ENCODE measurements at places on chromosomes 2 and 18. TPM values are rescaled to one million over a fixed set of nuclear protein-coding genes. Genes with fewer than 3 reads are reported as not detected.
A peak's percentile ranks its signal among the peaks of the same experiment; 100 is the strongest.

DNA sequence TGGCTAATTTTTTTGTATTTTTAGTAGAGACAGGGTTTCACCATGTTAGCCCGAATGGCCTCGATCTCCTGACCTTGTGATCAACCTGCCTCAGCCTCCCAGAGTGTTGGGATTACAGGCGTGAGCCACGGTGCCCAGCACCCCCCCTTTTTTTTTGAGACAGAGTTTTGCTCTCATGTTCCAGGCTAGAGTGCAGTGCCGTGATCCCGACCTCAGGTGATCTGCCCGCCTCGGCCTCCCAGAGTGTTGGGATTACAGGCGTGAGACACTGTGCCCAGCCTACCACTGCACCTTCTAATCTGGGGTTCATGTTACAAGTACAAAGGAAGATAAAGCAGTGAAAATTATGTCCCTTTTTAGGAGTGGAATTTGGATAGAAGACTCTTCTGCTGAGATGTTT lies 41.5 kb upstream of the CABLES1 start:
- no peak for DNase-seq

GRCh38 chr2:126717928-126718327 lies 62.0 kb downstream of the GYPC start:
- DNase-seq = no peak

DNA sequence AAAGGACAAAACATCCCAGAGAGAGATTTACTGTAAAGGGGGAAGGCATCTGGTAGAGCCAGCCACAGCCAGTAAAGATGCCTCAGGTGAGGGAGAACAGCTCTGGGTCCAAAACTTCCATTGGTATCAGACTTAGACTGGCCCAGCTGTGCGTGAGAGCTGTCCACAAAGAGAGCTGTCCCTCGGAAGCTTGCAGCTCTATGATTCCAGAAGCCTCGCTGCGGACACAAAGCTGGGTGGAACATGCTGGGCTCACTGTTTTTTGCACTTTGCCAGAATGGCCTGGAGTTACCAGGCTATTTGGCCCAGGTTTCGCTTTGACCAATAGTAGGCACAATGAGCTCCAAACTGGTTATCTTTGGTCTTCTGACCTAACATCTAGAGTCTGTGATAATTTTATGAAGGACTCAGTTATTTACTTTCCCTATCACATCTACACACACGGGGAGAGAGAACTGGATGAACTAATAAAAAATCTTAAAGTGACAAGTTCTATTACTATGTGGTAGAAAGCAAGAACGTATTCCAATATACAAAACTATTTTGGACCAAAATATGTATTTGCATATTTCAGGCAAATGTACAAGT lies 101.9 kb downstream of the DNER start:
- DNase-seq = no peak

GRCh38 chr2:551621-552020 lies 125.6 kb downstream of the TMEM18 start:
- no peak for DNase-seq

- DNase-seq = no peak
These were observed 46.1 kb upstream of the STPG4 start for GRCh38 chr2:47201224-47201623.

DNA sequence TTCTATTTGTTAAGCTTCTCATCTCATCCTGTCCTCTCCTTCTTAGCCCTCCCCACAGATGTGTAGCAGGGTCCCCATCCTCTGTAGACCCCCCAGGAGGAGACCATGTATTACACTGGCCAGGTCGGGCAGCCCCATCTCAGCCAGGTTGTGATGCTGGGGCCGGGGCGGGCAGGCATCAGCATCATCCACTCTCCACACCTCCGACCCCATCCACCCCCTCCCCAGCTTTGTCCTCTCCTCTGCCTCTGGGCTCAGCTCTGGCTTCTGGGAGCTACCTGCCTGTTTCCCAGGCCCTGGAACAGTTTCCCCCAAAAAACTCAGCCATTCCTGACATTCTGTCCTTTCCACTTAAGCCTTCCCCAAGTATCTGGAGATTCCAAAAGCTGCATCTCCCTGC lies 49.2 kb downstream of the GBX2 start:
- DNase-seq = no peak

DNA sequence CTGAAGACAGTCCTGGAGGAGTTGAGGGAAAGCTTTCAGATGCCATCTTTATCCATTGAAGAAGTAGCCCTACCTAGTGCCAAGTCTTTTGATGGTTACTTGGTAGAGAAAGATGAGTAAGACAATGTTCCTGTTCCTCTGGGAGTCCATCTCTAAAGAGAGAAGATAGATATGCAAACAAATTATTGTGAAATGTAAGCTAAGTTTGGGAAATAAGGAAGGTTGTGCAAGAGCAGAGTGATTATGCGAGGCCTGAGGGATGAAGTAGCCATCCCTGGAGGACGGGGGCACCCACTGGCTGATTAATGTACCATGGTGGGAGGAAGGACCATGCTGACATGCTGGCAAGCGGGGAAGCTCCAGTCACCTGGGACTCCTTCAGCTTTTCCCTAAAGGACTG lies 994 bp upstream of the DTNA start:
- no peak for DNase-seq

GRCh38 chr2:235523021-235523420 lies 29.2 kb downstream of the AGAP1 start:
- no peak for DNase-seq

- DNase-seq = no peak
These were observed 74.7 kb upstream of the TLK1 start for GRCh38 chr2:171235262-171235881.

GRCh38 chr18:58882686-58883085 lies 18.0 kb downstream of the ZNF532 start:
- DNase-seq = no peak

DNA sequence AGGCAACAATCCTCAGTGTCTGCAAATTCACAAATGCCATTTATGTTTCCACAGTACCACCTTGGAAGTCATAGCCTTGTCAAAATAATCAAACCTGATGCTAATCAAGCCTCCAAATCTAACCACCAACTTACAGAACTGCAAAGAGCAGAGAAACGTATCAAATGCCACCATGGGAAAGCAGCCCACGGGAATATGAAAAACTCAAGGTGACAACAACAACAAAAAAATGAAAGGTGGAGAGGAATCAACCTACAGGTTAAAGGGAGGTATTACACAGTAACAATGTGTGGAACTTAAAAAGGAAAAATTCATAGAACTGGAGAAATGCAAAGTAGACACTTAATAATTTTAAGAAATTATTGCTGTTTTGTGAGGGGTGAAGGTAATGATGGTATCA lies 46.7 kb downstream of the CD226 start:
- DNase-seq = no peak

DNA sequence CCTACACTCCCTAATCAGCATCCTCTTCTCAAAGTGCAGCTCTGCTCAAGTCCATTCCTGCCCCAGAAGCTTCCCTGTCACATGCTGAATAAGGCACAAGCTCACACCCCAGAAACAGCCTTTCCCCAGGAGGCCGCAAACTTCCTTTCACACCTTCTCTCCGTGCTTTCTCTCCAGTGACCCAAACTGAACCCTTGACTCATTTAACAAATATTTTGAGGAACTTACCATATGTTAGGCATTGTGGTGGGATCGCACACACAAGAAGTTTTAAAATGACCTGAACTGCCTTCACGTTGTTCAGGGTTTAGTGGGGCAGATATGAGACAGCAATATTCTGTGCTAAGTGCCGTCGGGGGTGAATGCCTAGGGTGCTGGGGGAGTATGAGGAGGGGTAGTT lies 161.3 kb downstream of the INSIG2 start:
- no peak for DNase-seq

DNA sequence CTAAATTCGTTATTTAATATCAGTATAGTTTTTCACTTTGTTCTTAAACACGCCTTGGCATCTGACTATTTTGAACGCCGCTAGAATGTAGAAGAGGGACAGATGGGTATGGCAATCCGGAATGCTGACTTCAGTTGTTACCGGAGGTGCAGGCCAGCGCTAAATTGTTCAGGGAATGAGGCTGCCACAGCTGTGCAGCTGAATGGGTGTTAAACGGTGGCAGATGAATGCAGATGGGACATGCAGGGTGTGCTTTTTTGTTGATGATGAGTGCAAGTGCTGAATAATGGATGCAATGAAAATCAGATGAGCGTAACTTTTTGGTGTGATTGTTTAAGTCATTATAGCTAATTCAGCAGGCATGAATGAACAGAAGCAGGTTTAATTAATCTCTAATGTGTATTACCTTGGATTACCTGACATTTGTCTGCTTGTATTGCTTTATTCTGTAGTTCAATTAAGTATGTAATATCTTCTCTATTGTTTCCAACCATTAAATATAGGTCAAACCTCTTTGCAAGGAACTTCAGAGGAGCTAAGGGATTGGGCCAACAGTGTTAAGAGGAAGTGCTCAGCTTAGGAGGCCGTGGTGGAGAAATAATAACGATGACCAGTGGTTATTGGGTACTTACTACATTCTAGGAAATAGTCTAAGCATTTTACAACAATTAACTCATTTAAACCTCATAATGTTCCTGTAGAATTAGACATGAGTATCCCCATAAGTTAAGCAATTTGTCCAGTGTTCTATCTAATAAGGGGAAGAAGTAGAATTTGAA lies 11.9 kb upstream of the CREG2 start:
- no peak for DNase-seq

DNA sequence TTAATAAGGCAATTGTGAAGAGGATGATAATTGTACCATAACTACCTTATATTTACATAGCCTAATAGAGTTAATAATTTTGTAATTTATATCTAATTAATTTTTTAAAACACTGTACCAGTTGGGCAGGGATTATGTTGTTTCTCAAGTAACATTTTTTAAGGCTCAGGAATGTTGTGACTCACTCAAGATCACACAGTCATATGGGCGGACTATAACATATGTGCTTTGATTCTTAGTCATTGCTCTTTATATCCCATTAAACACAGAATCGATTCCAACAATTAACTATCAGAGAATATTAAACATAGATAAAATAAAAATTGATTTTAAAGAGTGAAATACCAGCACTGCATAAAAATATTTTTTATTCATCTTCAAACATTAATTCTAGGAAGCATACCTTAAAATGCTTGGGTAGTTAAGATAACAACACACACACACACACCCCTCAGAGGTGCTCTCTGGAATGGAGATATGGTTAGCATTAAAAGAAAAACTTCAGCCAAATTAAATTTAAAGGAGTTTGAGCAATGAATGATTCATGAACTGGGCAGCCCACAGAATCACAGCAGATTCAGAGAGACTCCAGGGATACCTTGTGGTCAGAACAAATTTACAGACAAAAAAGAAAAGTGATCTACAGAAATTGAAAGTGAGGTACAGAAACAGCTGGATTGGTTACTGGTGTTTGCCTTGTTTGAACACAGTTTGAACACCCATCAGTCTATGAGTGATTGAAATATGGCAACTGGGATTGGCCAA lies 869.4 kb upstream of the ID2 start:
- DNase-seq = no peak

- DNase-seq = no peak
These were observed 286.2 kb downstream of the TCF4 start for GRCh38 chr18:55301824-55302166.

DNA sequence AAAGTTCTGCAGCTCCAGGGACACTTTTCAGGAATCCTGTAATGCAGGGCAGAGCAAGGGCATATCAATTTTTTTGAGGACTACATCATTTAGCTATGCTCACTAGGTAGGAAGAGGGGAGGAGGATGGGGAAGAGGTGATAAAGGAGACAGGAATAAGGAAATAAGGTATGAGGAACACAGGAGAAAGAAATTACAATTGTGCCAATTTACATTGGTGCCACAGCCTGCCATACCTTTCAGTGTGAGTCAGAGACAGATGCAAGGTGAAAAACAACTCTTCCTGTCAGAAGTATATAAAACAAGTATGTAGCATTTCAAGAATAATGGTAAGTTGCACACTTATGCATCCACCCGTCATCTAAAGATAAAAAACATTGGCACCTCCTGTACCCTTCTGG lies 5.4 kb upstream of the MRPS9 start:
- no peak for DNase-seq

- peak; percentile 68 for DNase-seq
These were observed 66.6 kb downstream of the MTCL1 start for GRCh38 chr18:8771930-8772329.

DNA sequence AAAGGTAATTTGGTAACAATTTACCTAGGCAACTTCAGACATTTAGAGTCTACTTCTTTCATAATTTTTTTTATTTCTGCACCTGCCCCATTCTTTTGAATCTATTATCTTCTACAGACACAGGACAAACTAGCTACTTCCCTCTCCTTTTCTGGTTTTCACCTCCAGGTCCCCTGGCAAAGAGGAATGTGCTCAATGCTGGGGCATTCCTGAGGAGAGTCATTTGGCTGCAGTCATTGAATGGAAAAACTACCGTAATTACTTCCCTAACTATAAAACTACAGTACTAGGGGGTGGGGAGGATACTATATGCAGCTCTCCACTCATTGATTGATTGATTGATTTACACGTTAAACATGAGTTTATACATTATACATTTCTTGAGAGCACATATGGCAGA lies 11.2 kb upstream of the ARHGAP28 start:
- no peak for DNase-seq

GRCh38 chr2:200619279-200619678 lies 33.5 kb downstream of the AOX1 start:
- DNase-seq = no peak

GRCh38 chr2:151306621-151307020 lies 17.2 kb upstream of the NMI start:
- no peak for DNase-seq

DNA sequence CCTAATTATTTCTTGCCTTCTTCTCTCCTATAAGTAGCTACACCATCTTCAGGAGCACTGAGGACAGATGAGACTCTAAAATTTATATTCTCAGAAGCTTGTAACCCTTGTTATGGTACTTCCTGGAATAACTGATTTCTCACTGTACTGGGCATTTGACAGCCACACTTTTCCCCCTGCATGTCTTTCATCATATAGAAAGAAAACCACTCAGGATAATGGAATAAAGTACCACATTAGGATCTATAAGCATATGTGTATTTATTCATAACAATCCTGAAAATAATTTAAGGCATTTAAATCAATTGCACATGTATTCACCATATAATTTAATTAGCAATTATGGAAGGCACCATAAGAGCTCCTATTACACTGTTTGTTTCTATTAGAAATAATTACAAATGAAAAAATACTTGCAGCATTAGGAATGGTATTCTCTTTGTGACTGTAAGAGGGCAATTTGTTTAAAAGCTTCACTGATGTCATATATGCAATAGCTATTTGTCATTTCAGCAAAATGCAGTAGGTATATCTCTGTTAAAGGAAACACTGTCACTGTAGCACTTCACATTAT lies 216.9 kb upstream of the FSHR start:
- no peak for DNase-seq

The MRPL30 gene
- 36.0 TPM for total RNA-seq

The RPS27A gene
- total RNA-seq = 443 TPM

The LCT gene
- not detected for total RNA-seq

The FN1 gene
- 77.7 TPM for total RNA-seq

The SDC1 gene
- total RNA-seq = 0.11 TPM

The SOX11 gene
- 0.81 TPM for total RNA-seq

The SLC4A5 gene
- total RNA-seq = 1.3 TPM

The SCYGR4 gene
- not detected for total RNA-seq

The SF3B1 gene
- 117 TPM for total RNA-seq
